GM04503 (cell line): ENCODE measurements at places on chromosomes 13 and 19.

- DNase-seq = no peak
Measured at GRCh38 chr13:30224732-30225131, 82.6 kb downstream of the KATNAL1 start.

DNA sequence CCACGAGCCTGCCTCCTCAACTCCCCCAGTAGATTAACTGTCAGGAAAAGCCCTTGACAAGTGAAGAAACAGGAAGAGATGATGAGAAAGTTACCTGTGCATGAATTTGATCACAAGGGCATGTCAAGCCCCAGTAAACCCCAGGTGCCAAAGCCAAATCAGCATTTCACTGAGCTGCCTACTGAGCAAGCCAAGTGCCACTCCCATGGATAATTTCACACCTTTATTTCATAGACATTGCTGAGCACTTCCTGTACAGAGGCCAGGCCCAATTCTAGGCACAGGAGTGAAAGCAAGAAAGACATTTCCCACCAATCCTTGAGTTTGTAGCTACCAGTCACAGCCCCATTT lies 2.4 kb downstream of the GADD45GIP1 start:
- no peak for DNase-seq

- DNase-seq = no peak
Measured at GRCh38 chr13:23848019-23848418, 41.2 kb downstream of the MIPEP start.

GRCh38 chr19:23887642-23888041 lies 27.0 kb upstream of the ZNF726 start:
- DNase-seq = no peak

DNA sequence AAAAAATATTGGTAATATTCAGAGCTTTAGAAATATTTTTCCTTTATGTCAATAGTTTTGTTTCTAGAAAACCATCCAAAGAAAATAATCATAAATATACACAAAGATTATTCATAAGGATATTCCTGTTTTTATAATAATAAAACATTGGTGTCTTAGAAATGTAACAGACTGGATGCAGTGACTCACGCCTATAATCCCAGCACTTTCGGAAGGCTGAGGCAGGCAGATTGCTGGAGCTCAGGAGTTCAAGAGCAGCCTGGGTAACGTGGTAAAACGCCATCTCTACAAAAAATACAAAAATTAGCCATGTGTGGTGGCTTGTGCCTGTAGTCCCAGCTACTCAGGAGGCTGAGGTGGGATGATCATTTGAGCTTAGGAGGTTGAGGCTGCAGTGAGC lies 106.8 kb downstream of the DHRS12 start:
- DNase-seq = no peak

- DNase-seq = no peak
Measured at GRCh38 chr19:13115936-13116281, 631 bp downstream of the TRMT1 start.

GRCh38 chr13:65932587-65933239 lies 1297.4 kb downstream of the PCDH9 start:
- no peak for DNase-seq

DNA sequence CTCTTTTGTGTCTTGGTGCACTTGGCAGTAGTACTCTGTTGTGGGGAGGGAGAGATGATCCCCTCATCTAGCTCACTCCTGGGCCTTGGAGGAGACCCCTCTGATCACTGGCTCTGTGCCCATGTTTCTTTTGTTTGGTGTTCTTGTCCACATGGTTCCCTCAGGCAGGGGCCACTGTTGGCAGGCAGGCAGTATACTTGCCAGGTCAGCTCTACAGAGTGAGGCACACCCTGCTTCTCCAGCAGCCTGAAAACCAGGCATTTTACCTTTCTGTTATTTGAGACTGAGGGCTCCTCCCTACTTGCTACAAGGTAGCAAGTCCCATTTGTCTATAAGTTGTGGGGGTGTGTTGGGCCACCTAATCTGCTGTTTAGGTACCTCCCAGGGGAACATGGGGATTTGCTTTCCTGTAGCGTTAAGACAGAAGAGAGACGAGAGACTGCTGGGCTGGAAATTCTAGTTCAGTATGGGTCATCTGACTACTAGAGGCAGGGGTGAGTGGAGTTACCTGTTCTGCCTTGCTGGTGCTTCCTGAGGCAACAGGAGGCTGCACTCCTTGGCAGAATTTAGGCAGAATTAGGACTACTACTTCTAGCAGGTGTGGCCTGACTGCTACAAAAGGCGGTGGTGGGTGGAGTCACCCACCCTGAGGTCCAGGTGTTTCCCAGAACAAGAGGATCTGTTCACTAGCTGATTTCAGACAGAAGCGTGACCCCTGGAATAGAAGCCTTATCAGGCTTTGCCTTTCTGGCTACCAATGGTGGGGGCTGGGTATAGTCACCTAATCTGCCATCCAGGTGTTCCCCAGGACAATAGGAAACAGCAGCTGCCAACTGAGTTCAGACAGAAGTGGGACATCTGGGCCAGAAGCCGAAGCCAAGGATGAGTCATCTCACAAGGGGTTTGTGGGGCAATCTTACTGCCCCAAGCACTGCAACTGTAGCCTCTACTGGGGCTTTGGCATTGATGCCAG lies 843.0 kb upstream of the ATXN8OS start:
- no peak for DNase-seq
